ENCODE measurements at places on chromosomes 2 and 18. TPM values are rescaled to one million over a fixed set of nuclear protein-coding genes. Genes with fewer than 3 reads are reported as not detected.
A peak's percentile ranks its signal among the peaks of the same experiment; 100 is the strongest.

DNA sequence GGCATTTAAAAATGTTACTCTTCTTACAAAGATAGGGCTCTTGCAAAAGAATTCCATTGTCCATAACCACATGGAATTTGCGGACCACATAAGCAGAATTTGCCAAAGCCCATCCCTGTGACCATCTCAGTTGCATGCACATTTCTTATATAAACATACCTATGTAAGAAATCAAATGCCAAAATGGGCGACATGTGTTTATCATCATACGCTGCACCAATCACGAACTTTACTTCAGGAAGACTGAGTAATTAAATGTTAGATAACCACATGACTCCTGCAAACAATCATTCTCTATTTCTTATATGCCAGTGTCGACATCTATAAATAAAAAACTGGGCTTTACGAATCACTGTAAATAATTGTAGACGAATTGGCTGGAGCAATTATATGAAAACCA lies 186.1 kb upstream of the RBMS1 start:
- DNase-seq, result no peak

DNA sequence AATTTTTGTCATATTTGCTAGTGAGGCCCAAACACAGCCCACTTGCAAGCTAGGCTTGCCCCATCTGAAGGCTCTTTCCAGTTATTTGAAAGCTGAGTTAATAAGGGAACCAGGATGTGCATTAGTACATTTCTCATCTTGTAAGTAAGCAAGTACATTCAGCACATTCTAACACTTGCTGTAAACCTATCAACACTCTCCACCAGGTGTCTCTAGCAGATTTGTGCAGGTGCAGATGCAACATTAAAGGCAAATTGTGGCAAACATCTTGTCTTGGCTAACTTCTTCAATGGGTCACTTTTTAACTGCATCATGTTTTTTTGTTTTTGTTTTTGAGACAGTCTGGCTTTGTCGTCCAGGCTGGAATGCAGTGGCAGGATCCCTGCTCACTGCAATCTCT lies 25.3 kb upstream of the MFSD6 start:
- peak; percentile 78 for DNase-seq

DNA sequence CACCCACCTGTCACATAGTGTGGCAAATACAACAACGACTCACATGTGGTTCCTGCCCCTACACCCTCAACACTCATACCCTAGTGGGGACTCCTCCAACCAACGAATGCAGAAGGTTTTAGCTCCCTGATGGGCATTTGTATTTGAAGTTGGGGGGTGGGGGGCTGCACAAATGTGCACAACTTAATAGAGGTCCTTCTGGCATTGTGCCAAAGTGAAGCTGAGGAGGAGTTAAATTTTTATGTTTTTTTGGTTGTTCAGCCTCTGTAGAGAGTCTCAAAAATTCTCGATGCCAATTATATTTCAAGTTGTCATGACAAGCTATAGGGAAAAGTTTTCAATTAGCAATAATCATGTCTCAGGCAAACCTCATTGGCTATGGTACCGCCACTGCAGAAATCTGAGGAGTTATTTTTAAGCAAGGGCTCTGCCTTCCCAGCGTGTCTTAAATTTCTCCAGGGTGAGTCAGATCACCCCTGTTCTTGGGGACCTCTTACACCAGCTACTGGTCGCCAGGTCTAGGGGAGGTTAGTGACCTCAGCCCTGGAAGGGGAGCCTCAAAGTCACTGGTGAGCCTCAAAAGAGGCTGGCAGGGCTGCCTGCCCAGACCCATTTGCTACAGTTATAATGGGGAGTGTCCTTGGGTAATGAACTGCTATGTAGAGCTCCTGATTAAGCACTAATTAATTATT lies 102.7 kb upstream of the TAF1B start:
- DNase-seq, result peak; percentile 37

GRCh38 chr2:152050915-152051314 lies 47.9 kb downstream of the CACNB4 start:
- DNase-seq, result no peak

DNA sequence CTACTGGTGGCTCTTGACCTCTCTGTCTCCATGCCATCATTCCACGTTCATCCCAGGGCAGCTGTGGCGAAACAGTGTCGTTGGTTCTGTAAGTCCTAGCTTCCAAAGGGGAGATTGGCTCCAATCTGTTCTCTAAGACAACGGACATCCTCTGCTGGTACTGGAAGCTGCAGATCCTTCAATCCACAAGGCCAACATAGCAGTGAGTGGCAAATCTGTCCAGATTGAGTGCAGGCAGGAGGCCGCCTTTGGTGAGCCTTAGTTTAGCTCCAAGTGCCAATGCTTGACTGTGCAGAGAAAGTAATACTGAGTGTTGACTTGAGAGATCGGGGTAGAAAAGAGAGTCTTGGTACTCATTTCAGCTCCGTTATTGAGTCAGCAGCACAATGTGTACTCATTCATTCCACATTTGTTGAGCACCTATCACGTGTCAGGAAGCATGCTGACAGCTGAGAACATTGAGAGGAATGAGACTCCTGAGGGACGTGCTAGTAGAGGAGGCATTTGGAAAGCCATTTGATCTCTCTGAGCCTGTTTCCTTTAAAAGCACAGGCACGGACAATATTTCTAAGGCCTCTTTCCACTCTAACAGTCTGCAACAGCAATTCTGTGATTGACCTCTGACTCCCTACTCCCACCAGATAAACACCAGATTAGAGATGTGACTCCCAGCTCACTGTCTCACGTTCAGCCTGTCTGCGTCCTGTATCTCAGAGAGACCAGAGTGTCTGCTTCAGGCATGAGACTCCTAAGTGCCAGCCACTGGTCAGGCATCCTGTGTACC lies 306.0 kb downstream of the CLIP4 start:
- no peak for DNase-seq

DNA sequence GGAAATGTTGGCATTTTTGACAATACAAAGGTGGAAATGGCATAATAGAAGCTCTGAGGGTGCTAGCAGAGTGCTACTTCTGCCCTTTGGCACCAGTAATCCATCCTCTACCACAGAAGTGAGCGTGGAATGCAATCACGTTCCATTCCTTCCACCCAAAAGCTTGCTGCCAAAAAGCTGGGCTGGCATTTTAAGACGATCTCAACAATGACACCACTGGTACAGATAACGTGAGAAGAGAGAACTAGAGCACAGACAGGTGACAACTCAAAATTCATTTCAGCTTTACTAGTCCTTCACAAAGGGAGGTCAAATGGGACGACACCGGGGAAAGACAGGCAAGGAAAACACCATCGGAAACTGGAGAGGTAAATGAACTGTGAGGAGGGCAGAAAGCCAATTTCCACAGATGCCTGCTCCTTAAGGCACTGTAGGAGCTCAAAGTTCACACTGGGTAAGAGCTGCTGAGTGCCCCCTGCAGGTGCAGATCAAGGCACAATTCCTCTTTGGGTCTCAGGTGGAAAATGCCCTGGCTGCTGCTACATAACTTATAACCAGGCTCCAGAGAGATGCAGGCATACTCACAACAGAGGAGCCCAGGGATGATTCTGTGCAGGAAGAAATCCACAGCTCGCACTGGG lies 50.7 kb upstream of the RNU4ATAC start:
- peak; percentile 82 for DNase-seq

- no peak for DNase-seq
Observed at GRCh38 chr2:47697000-47697601, 85.8 kb upstream of the MSH6 start.

The G6PC2 gene
- not detected for total RNA-seq

GRCh38 chr2:49335546-49335945 lies 181.2 kb upstream of the FSHR start:
- DNase-seq, result no peak
